Prostate gland (tissue), 2 donors: ENCODE measurements at places on chromosomes 2 and 18. TPM values are rescaled to one million over a fixed set of nuclear protein-coding genes. Genes with fewer than 3 reads are reported as not detected.

GRCh38 chr18:55290898-55291297 is 297.1 kb downstream of the TCF4 start:
- DNase-seq = no peak
- no peaks in the 10 kb centered on the region for H3K27me3 ChIP-seq
- no peaks in the 10 kb centered on the region for H3K36me3 ChIP-seq

DNA sequence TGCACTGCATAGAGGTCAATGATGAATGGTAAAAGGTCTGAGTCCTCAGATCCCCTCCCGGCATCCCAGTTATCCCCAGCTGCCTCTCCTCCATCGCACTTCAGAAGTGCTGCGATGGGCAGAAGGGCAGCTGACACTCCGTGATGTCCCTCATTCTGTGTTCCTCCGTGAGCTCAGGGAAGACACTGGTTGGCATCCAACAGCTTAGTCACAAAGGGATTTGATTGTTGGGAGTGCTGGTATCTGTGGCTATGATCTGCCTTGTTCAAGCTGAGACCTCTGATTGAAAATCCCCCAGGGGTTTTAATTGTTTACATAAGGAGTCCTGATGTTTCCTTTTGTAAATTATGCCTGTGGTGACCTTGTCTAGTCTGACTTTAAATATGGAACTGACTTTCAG is 19.0 kb upstream of the SAG start:
- H3K4me1 ChIP-seq = peaks cover 8% of the 10 kb centered on the region
- no peaks in the 10 kb centered on the region for H3K36me3 ChIP-seq
- DNase-seq = peak; percentile 19
- H3K4me3 ChIP-seq = no peak overlapping the region
- peak overlapping the region; percentile 85 for H3K27ac ChIP-seq

DNA sequence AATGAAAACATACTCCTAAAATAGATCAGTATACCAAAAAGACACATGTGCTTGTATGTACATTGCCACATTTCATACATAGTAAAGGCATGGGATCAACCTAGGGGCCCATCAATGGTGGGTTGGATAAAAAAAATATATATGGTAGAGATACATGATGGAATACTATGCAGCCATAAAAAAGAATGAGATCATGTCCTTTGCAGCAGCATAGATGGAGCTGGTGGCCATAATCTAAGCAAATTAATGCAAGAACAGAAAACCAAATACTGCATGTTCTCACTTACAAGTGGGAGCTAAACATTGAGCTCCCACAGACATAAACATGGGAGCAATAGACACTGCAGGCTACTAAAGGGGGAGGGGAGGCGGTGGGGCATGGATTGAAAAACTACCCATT is 18.6 kb upstream of the NCOA1 start:
- no peak for DNase-seq
- H3K27ac ChIP-seq = no peak overlapping the region
- no peaks in the 10 kb centered on the region for H3K36me3 ChIP-seq

DNA sequence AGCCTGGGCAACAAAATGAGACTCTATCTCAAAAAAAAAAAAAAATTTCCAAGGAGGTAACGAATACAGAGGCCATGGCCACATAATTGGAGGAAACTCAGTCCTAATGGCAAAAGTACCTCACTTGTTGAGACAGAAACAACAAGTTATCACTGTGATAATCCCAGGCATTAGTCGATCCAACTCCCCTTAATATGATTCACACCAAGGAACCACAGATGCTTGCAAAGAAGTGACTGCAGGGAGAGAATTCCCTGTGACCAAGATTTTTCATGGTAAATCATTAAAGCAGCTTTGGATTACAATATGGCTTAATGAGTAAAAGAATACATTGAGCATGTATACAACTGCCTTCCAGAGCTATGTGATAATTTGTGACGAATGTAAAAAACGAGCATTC is 80.4 kb upstream of the RNU4ATAC start:
- H3K36me3 ChIP-seq = peaks cover 14% of the 10 kb centered on the region
- no peaks in the 10 kb centered on the region for H3K4me1 ChIP-seq

- H3K4me3 ChIP-seq = no peak overlapping the region
- no peaks in the 10 kb centered on the region for H3K27me3 ChIP-seq
- no peaks in the 10 kb centered on the region for H3K36me3 ChIP-seq
Observed at GRCh38 chr2:63679252-63679855, 90.6 kb downstream of the MDH1 start.

GRCh38 chr2:216082117-216082711 is 495 bp downstream of the TMEM169 start:
- no peaks in the 10 kb centered on the region for H3K4me1 ChIP-seq
- H3K4me3 ChIP-seq = peak overlapping the region; percentile 44
- H3K27me3 ChIP-seq = no peaks in the 10 kb centered on the region
- H3K36me3 ChIP-seq = no peaks in the 10 kb centered on the region
- peak overlapping the region; percentile 8 for H3K27ac ChIP-seq
- DNase-seq = no peak

GRCh38 chr2:28329184-28329583 is 63.5 kb upstream of the FOSL2 start:
- no peak overlapping the region for H3K27ac ChIP-seq
- no peaks in the 10 kb centered on the region for H3K36me3 ChIP-seq
- no peaks in the 10 kb centered on the region for H3K27me3 ChIP-seq
- no peaks in the 10 kb centered on the region for H3K4me1 ChIP-seq

GRCh38 chr2:144136297-144137010 is 383.5 kb downstream of the ZEB2 start:
- H3K27me3 ChIP-seq = no peaks in the 10 kb centered on the region
- H3K36me3 ChIP-seq = no peaks in the 10 kb centered on the region
- no peaks in the 10 kb centered on the region for H3K4me1 ChIP-seq
- H3K4me3 ChIP-seq = no peak overlapping the region

DNA sequence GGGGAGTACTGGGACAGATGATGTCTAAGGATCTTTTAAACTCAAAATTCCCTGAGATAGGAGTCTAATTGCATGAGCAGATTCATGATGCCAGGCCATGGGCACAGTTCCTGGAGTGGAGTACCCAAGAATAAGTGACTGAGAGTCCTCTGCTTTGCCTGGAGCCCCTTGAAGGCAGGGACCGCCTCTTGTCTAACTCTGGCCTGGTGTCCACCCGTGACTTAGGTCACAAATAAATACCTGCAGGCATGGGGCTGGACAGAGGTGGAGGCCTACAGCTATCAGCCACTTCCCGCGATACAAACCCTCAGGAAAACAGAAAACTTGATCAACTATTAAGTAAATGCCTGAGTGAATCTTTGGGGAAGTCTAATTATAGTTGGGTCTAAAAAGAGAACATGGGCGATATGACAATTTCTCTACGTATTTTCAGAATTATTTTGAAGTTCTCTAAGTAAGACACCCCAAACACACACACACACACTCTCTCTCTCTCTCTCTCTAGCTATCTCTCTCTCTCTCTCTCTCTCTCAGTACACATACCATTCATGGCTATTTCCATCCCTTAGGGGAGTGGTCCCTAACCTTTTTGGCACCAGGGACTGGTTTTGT is 1.8 kb upstream of the WIPF1 start:
- H3K4me3 ChIP-seq = no peak overlapping the region
- no peak overlapping the region for H3K27ac ChIP-seq

GRCh38 chr2:240155745-240156390 is 15.4 kb upstream of the OTOS start:
- no peaks in the 10 kb centered on the region for H3K4me1 ChIP-seq
- H3K4me3 ChIP-seq = no peak overlapping the region

DNA sequence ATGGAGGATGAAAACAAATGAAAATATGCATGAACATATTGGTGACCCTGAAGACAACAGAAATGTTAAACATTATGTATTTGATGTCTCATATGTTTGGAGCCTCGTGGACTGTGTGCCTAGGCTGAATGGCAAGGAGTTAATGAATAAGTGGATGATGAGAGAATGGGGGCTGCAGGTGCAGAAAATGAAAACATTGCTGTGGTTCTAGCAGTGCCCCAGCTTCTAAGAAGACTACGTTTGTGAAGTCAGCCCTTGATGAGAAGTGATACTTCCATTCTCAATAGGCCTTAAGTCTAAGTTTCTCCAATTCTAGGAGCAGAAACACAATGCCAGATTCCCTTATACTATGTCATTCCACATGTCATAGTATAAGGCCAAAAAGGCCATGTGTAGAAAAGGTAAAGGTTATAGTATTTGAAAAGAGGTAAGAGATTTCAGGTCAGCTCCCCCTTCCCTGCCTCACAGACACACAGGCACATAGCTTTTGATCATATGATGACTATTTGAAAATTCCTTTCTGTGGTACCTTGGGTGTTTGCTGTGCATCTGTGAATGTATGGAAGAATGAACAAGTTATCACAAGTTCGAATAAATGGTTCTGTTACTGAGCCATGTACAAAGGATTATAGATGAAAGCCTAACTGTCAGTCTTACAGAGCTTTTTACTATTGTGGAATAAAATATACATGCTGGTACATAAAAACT is 280.8 kb downstream of the SETBP1 start:
- H3K4me1 ChIP-seq = peaks cover 4% of the 10 kb centered on the region
- H3K27me3 ChIP-seq = no peaks in the 10 kb centered on the region
- DNase-seq = no peak
- H3K4me3 ChIP-seq = no peak overlapping the region

DNA sequence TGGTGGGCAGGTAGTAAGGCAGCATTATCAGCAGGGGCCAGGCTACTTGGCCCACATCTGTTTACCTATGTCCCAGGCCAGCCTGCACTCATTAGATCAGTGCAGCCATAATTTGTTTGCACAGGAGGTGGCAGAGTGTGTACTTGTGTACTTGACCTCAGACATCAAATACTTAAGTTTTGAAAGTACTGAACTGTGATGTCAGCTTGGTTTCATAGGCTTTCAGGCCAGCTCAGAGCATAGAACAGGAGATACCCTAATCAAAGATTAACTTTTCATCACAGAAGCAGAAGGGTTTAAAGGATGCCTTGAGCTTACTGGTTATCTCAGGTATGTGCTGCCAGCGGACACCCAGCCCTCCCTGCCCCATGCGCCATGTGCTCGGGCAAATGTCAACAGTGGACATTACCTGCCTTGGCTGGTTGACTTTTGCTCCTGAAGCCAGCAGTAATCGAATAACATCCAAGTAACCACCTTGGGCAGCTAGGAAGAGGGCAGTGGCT is 33.2 kb downstream of the ANKRD29 start:
- no peak for DNase-seq
- peaks cover 6% of the 10 kb centered on the region for H3K4me1 ChIP-seq
- no peaks in the 10 kb centered on the region for H3K36me3 ChIP-seq
- H3K27me3 ChIP-seq = no peaks in the 10 kb centered on the region
- no peak overlapping the region for H3K4me3 ChIP-seq

DNA sequence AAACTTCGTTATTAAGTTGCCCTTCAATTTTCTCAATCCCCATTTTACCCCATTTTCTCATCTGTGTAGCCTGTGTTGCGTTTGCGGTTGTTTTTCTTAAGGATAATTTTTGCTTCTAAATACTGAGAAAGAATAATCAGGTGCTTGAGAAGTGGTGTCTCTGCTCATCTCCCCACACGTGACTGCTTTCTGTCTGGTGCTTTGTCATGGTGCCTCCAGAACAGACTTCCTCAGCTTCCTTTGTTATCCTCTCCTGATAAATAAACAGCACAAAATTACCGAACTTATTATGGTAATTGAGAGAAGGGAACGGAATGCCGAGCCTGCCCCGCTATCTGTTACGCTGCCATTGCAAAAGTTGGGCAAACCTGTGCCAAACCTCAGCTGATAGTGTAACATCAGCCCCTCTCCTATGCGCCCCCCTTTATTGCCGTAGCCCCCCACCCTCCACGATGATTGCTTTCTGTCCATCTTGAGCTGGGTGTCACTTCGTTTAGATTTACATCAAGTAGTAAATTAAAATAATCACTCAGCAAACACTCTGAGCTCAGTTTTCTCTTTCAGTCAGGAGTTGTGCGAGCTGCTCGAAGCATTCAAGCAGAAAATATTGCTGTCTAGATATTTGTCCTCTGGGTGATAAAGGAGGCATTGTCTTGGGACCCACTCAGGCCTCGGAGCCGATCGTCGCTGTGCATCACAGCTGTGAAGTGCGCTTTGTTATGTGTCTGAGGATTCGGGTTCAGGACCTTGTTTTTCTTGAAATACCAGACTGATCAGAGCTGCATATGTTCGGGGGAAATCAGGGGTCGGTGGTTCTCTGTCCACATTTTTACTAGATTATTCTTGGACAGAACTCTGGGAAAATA is 1008.5 kb upstream of the FANCL start:
- peaks cover 6% of the 10 kb centered on the region for H3K27me3 ChIP-seq
- no peak overlapping the region for H3K4me3 ChIP-seq
- no peaks in the 10 kb centered on the region for H3K4me1 ChIP-seq
- no peak overlapping the region for H3K27ac ChIP-seq
- no peak for DNase-seq
- no peaks in the 10 kb centered on the region for H3K36me3 ChIP-seq

DNA sequence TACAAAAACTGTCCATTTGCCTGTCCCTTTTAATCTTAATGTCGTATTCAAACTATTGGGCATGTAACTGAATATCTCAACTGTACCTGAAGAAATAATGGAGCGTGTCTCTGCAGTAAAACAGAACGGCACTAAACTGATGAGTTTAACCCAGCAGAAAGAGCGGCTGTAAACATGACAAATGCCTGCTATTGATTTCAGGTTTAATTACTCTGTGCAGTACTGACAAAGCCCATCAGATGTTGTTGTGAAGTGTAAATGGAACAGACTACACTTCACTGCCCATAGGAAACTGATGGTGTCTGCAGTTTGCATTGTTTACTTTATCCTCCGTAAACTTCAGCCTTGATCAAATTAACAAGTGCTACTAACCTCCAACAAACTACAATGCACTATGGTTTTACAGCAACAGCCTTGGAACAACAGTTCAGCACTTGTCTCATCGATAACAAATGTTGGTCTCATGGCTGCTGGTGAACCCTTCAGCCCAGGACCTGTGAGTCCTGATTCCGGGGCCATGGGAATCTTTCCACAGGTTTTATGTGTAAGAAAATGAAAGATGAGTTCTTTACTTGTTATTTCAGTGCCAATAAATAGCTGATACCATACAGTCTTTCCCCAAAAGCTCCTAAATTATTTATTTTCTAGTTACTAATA is 316.5 kb downstream of the CCDC178 start:
- H3K4me3 ChIP-seq = no peak overlapping the region
- H3K36me3 ChIP-seq = no peaks in the 10 kb centered on the region
- no peaks in the 10 kb centered on the region for H3K4me1 ChIP-seq
- H3K27ac ChIP-seq = no peak overlapping the region
- DNase-seq = no peak
- H3K27me3 ChIP-seq = no peaks in the 10 kb centered on the region

The LAMA3 gene
- 31.3 TPM for total RNA-seq

The SKA1 gene
- total RNA-seq = 2.6 TPM

The HOXD13 gene
- total RNA-seq = 11.8 TPM

The USP37 gene
- 31.9 TPM for total RNA-seq

The FSHR gene
- not detected for total RNA-seq

The KDSR gene
- total RNA-seq = 46.1 TPM
